Tibial nerve (tissue), 4 donors: ENCODE measurements at places on chromosomes 5 and 9.

GRCh38 chr5:174799121-174799520, 74.7 kb downstream of the MSX2 start:
- DNase-seq: no peak

DNA sequence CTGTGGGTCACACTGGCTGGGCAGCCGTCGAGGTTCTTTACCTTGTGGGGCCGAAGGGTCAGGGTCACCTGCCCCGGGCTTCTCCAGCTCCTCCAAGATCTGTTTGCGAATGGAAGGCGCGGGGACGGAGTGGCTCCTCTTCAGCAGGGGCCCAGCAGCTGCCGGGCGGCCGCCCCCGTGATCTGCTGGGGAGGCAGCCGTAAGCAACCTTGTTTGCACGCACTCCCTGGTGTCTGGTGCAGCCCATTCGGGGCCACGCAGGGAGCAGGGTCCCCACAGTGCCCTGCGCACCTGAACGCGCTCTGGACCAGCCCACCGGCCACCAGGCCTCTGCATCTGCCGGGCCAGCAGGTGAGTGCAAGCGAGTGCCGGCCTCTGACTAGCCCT, 34.9 kb downstream of the PNPLA7 start:
- DNase-seq: no peak

- DNase-seq: no peak
Measured at GRCh38 chr5:34660444-34660843, 4.3 kb downstream of the RAI14 start.

DNA sequence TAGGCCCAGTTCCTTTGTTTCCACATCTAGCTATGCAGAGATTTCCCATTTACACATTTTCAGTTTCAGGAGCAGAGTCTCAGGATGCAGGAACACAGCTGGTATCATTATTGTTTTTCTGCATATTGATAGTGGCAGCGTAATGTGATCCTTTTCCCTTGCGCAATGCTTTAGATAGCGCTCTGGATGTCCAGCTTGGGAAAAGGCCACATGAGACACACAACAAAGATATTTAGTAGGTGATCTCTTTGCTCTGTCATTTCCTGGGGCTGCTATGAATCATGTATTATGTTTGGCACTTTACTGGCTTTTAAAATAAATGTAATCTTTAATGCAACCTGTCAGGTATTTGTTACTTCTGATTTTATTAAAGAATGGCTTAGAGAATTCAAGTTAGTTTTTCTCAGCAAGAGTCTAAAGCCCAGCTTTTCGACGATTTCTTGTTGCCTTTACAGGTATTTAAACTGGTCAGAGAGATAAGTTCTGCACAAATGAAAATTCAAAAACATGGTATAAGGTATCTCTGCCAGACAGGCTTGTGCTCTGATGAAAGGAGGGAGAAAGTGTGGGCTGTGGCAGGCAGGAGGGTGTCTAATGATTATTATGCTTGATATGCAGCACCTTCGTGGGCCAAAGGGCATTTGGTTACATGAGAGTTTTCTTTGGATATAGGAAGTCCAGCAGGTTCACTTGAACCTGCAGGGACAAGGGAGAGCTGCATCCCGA, 42.2 kb downstream of the PTTG1 start:
- no peak for DNase-seq

DNA sequence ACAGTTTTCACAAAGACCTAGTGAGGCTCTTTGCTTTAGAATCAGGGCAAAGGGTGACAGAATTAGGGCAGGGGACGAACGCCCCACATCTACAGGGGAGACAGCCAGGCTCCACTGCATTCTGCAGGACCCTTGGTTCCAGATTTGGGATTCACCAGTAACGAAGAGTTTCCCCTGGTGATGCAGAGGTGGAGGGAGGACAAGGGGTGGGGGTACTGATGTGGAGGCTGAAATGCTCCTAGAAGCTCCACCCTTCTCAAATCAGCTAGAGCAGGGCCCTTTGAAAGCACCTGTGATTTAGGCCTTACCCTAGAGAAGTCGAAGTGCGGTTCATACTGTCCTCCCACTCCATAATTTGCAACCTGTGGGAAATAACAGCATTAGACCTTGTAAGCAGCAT, 29.1 kb downstream of the P4HA2 start:
- no peak for DNase-seq

GRCh38 chr9:121738968-121739367, 87.5 kb downstream of the DAB2IP start:
- no peak for DNase-seq

DNA sequence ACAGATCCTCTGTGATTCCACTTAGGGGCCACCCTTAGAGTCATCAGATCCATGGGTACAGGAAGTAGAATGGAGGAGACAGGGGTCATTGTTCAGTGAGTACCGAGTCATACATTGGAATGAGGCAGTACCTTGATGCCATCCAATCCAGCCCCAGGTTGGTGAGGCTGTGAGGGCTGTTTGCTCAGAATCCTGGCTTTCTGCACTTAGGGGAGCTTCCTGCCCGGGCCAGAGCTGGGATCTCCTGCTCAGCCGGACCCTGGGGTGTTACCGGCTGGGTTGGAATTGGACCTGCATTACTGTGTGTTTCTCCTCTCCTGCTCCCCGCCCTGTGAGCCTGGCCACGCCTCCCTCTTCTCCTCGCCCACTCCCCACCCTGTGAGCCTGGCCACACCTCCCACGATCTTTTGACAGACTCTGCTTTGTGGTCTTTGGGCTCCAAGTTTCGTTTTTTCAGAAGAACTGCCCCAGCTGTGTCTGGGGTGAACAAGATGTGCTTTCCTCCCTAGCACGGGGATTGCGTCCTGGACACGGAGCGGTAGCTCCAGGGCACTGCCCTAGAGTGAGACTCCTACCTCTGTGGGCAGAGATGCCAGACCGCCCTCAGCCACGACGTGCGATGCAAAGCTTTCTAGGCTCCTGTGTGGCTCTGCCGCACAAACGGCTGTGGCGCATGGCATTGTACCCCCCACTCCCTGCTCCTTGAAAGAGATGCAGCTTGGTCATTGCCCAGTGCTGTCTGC, 15.4 kb downstream of the TRAF2 start:
- DNase-seq: no peak

- DNase-seq: no peak
Measured at GRCh38 chr5:103902893-103903292, 340.3 kb upstream of the NUDT12 start.
